Right ventricle myocardium inferior (tissue), 1 donor: ENCODE measurements at places on chromosomes 7 and 10.

GRCh38 chr10:10854725-10855124, 162.9 kb upstream of the CELF2 start:
- DNase-seq = no peak

DNA sequence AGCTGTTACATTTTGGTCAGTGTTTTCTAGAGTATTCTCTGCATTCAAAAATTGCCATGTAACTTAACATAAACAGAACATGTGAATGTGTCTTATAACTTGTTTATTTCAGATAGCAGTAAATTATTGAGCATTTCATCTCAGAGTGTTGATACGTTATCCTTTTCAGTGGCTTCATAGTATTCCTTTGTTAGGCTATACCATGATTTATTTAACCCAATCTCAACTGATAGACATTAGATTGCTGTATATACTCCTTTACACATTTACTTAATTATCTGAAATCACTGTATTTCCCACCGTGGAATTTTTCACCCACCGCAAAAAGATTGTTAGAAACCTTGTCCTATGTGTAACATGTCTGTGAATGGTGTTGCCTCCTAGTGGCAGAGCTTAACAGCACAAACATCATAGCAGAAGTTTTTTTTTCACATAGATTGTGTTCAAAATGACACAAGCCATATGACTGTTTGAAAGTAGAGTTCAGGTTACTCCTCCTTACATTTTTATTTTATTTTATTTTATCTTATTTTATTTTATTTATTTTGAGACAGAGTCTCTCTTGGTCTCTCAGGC, 21.4 kb downstream of the SLF2 start:
- DNase-seq = no peak

GRCh38 chr7:101993311-101993710, 175.9 kb downstream of the CUX1 start:
- DNase-seq = no peak

DNA sequence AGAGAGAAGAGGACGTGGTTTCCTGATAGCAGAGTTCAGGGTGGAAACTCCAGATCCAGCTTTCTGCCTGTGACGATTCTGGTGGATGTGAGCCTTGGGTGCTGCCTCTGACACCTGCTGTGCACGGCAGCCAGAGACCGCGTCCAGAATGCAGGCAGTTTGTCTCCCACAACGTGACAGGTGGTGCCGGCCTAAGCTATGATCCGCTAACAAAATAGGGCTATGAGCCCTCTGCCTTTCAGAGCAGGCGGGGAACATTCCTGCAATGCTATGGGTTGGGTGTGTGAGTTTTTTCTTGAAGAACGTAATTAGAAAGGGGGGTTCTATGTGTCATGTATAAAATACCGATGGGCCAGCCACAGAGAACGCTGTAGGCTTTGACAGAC, 297.3 kb upstream of the PRKCQ start:
- DNase-seq = no peak

GRCh38 chr10:86329896-86330680, 36.5 kb downstream of the GRID1 start:
- DNase-seq = no peak
